ENCODE measurements at places on chromosomes 12 and 14.

DNA sequence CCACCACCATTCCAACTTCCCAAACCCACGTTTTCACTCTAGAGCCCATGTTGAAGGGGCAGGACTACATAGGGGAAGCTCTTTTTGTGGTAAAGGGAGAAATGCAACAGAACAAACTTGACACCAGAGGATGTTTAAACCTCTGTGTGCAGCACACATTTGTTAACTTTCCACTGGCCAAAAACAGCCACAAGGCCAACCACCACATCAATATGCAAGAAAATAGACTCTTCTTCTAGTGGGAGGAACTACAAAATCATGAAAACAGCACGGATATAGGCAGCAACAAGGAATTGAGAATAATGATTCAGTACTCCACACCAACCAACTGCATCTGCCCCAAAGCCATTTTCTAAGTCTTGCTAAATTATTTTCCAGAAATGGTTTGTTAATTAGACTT, 66.3 kb upstream of the CEP83 start:
- no peak for DNase-seq

GRCh38 chr14:85576848-85577542, 47.1 kb downstream of the FLRT2 start:
- DNase-seq: no peak

DNA sequence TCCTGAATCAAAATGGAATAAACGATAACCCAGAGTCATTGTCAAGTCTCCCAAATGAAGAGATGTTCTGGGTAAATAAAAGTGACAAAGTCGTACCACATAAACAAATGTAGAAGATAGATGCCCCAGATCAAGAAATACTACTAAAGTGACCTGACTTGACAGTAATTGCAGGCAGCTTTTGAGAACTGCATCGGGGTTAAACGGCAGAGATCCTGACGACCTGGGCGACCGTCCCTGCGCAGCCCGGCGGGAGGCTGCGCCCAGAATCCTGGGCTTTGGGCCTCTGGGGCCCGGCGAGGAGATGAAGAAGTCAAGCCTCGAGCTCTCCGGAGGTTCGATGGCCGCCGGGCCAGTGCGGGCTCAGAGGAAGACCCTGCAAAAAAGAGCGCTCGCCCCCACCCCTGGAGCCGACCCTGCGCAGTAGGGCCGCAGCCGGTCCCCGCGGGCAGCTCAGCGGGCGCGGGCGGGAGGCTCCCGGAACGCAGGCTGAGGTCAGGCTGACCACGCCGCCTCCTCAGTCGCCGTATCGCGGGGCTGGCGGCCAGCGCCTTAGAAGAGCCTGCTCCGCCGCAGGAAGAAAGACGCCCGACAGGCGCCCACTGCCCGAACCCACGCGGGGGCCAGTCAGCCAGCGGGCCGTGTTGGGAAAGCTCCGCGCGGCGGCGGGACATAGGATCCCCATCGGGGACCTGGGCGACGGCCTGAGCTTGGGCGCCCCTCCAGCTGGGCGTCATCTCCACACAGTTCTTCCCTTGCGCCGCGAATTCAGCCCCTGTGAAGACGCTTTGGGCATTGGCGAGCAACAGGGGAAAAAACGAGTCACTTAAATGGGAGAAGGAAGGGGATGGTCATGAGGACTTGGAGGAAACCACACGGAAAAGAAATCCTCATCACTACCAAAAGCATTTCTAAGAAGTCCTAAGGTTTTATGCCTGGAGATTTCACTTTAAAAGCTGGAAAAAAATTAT, 16.0 kb downstream of the NKX2-1 start:
- DNase-seq: no peak

DNA sequence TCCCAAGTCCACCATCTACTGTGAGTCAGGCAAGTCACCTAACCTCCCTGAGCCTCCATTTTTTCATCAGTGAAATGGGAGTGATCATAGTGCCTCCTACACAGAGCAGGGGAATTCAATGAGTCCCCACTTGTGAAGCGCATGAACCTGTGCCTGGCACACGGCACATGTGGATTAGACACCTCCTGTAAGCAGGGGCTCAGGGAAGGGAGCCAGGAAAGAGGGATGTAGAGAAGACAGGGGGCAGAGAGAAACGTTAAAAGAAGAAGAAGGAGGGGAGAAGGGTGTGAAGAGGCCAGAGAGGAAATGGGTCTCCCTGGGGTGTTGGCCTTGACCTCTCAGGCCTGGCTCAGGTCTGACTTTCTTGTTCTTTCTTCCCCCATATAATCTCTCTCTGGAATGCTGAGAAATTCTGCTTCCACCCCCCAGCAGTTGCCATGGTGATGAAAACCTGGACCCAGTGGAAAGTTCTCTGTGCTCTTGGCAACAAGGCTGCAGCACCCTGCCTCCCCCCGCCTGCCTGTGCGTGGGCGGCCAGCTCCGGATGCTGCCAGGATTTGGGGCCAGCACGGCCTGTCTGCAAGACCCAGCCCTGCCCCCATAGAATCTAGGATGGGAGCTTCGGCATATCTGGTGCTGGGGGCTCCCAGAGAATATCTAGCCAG, 94.5 kb downstream of the CALM1 start:
- DNase-seq: no peak

GRCh38 chr12:127546721-127547505, 720.1 kb upstream of the TMEM132C start:
- no peak for DNase-seq

DNA sequence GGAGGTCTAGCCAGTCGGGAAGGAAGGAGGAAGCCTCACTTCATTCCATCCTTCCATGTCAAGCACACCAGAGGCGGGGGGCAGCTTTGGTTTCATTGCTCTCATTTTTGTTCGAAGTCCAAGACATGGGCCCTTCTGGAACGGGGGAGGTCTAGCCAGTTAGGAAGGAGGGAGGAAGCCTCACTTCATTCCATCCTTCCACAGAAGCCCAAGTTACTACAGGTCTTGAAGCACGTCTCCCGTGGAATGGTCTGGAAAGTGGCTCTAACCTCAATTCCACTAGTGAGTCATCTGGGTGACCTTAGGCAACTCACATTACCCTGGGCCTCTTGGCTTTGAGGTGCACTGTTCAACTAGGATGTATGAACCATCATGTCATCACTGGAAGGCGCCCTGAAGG, 156.3 kb downstream of the NTF3 start:
- DNase-seq: no peak

GRCh38 chr14:77306851-77307496, 13.7 kb downstream of the POMT2 start:
- DNase-seq: no peak

- no peak for DNase-seq
Observed at GRCh38 chr14:58864751-58865513, 227.2 kb downstream of the DACT1 start.

- DNase-seq: no peak
Observed at GRCh38 chr12:62957233-62957953, 22.4 kb upstream of the PPM1H start.

GRCh38 chr14:36768638-36769337, 107.1 kb downstream of the PAX9 start:
- no peak for DNase-seq

DNA sequence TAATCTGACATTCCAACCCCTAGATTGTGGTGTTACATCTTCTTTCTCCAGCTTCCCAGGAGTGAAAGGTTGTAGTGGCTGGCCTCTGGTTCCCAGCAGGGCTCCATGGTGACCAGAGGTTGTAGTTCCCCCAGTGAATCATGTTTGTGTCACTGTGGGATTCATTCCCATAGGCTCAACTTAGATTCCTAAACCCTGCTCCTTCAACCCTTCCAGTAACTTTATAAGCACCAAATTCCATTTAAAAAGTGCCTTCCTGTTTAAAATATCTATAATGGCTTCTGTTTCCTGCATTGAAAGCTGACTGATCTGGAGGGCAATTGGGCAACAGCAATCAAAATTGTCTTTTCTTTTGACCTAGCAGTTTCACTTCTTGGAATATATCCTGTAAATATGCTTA, 40.5 kb upstream of the TBC1D15 start:
- no peak for DNase-seq

All from activated naive CD4-positive, alpha-beta T cell (primary cell).